ENCODE measurements at places on chromosomes 12 and 14. TPM values are rescaled to one million over a fixed set of nuclear protein-coding genes. Genes with fewer than 3 reads are reported as not detected.
A peak's percentile ranks its signal among the peaks of the same experiment; 100 is the strongest.

The P3H3 gene
- 1.3 TPM for total RNA-seq

The PLD4 gene
- not detected for total RNA-seq

The OTOGL gene
- total RNA-seq: not detected

The SERPINA1 gene
- 0.38 TPM for total RNA-seq

The CELA1 gene
- total RNA-seq: 0.31 TPM

The NYNRIN gene
- not detected for total RNA-seq

The KRT72 gene
- not detected for total RNA-seq

The KLRC4 gene
- total RNA-seq: 17.8 TPM

DNA sequence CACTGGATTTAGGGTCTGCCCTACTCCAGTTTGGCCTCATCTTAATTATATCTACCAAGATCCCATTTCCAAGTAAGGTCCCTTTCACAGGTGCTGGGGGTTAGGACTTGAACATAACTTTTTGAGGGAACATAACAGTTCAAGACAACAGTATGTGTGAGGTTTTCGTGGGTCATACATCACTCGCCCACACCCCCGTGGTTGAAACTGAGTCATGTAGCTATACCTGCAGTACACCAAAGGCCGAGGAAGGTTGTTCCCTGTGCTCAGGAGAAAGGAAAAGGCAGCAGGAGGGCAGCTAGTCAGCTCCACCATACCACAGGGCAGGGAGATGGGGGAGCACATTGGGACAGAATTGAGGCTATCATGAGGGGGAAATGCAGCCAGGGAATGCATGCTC lies 167.0 kb downstream of the PPM1H start:
- DNase-seq: no peak

- no peak for DNase-seq
Measured at GRCh38 chr12:2047752-2048151, 5.0 kb upstream of the CACNA1C start.

GRCh38 chr12:112969547-112970306 lies 8.6 kb upstream of the OAS2 start:
- DNase-seq: no peak

DNA sequence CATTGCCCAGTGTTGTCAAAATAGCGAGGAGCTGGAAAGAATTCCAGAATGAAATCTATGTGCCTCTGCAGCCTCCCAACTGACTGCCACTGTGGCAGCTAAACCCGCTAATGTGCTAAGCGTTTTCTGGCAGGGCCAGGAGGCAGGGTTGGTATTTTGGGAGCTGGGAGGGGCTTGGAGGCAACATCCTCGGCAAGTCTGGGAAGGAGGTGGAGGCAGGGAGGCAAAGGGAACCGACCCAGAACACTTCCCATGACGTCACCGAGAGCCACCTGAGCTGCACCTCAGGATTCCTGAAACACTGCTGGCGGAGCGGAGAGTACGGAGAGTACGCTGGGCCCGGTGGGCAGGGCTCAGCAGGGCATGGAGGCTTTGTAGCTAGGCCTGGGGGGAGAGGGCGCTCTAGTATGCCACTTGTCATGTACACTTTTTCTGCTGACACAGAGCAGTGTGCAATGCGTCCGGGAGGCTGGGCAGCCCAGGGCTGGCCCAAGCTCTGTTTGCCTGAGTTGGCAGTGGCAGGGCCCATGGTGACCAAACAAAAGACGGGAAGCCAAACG lies 81.5 kb downstream of the DPF3 start:
- DNase-seq: peak; percentile 49

- DNase-seq: no peak
Measured at GRCh38 chr14:104349950-104350349, 211.6 kb downstream of the KIF26A start.

- no peak for DNase-seq
Measured at GRCh38 chr14:89232265-89233070, 184.6 kb downstream of the FOXN3 start.

DNA sequence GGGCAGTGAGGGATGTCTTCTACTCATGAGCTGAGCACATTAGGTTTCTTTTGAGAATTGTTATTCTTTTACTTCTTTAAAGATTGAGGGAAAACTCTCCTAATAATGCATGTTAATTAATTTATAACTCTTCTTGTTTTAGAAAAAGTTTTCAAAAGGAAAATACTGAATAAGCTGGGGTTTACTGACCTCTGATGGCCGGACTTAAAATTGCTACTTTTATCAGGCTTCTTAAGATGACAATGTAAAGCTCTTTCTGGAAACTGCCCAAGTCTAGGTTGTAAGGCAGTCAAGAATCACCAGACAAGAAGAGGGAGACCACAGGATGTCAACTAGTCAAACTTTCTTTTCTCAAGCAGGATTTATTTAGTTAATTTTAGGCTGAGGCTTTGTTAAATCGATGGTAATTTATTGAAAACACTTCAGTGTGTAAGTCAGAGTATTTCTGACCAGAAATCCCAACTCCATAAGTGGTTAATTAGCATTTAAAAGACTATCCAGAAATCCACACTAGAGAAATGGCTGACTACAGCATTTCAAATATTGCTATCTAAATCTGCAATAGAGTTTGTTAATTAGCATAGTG lies 82.1 kb downstream of the AVPR1A start:
- no peak for DNase-seq

DNA sequence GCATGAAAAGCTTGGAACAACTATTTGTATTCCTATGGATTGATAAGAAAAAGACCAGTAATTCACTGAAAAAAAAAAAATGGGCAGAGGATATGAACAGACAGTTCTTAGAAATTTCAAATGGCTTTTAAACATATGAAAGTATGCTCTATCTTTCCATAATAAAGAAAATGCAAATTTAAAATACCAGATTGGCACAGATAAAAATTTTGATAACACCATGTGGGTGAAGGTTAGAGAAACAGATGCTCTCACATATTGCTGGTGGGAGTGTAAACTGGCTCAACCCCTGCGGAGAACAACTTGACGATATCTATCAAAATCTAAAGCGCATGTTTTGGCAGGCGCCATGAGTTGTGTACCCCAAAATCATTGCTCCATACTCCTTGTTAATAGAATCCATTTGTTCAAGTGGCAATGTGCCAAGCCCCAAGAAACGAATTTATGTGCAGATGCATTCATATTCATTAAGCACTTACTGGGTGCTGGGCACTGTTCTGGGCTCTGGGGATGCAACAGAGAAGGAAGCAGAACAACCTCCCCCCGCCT lies 29.5 kb upstream of the TMPO start:
- no peak for DNase-seq

DNA sequence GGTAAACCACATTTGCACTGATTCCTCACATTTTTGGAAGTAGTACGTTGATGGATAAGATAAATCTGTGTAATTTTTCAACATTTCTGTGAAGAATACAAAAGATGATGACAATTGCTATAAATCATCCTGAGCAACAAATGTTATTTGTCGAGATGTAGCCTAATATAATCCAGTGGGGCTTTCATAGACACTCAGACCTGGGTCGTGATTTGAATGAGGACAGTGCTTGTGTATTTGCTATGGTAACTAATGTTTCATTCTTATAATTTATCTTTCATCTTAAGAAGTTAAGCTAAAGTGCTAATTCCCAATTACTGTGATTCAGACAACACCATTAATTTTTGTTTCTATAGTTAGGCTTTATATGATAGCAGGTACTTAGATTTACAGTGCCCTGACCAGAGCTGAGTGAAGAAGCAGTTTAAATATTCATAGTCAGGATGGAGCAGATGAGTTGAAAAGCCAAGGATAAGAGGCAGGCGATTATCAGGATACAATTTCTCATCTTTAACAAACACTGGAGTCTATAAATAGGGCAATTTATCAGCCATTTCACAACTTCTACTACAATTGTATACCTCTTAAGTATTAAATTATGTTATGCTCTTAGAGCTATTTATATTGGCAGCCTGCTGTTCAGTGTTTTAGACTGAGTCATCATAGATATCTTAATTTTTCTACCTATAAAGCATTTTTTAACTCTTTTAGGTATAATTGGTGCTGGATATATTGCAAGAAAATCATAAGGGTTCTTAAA lies 359.9 kb downstream of the TRHDE start:
- no peak for DNase-seq

DNA sequence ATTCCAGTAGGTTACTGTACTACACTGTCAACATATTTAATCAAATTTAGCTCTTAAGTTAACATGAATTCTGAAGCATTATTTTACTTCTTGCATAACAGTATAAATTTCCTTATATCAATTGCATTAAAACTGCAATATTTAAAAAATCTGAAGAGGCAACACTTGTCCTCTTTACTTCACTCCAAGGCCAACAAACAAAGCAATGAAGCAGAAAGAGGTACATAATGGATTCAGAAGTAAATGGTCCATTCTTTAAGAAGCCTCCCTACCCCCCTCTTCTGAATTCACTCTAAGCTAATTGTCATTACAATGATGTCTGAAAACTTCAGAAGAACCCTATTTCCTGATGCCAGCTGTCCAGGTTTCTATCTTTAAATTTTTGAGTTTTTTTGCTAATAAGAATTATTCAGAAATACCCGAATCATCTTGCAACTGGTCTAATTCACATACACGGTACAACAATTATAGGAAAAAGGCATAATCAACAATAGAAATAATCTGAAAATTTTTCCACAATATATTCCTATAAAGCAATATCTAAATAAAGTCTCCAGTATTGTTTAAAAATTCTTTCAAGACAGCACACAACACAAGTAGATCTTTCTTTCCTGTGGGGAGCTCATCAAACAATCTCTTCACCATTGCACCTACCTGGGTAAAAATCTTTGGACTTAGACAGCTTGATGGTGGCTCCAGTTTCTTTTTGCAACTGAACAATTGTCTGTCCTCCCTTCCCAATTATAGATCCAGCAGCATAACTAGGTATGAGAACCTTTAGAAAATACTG lies 2.9 kb downstream of the NOVA1 start:
- DNase-seq: no peak

GRCh38 chr12:64452559-64453329 lies 824 bp downstream of the TBK1 start:
- DNase-seq: no peak

DNA sequence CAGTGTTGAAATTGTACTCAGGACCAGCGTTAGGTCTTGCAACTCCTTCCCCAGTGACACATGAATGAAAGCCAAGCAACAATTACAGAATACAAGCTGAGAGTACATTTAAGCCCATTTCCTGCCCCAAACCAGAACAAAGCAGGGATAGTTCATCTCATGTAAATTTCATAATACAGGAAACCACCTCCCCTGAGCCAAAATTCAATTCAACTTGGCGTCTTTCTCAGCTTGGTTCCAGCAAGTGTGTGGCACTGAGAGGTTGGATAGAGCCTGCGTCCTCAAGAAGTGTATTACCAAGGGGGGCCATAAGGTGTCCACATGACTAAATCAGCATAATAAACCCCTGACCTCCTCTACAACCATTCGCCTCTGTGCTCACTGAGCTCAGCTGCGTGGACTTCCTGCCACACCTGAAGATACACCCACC lies 278.9 kb upstream of the CRY1 start:
- peak; percentile 77 for DNase-seq

DNA sequence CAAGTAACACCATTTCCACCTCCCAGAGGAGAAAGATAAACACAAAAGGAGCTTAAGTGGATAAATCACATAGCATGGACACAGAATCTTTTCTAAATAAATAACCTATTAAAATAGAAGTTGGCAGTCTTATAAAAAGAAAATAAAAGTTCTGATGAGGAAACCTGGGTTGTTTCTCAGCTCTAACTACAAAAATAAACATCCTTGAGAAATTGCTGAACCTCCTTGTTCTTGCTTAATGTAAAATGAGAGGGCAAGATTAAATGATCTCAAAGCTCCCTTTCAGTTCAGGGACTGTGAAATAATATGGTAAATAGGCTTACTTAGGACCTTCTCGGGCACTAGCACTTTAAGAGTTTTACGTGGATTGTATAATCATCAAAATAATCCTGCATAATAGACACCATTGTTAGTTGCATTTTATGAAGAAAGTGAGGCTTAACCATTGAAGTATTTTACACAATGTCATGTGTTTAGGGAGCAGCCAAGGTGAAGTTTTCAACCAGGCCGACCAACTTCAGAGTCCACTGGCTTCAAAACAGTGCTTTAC lies 214.0 kb upstream of the NOVA1 start:
- no peak for DNase-seq

GRCh38 chr12:26056335-26056734 lies 68.5 kb downstream of the BHLHE41 start:
- no peak for DNase-seq

- no peak for DNase-seq
Measured at GRCh38 chr14:61812347-61813095, 50.3 kb downstream of the SNAPC1 start.

DNA sequence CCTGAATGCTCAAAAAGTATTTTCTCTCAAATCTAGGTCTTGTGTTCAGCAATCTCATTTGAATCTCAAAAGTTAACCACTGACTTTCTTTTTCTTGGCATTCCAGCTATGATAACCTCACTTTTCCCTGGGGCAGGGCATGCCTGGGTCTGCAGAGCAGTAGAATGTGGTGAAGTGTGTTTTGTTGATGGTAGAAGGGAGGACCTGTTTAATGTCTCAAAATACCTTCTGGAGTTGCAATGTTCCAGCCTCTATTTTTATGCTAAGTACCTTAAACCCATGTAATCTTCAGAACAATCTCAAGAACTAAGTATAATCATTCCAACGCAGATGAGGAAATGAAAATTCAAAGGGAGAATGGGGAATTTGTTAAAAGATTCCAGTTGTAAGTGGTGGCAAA lies 82.1 kb upstream of the FUT8 start:
- DNase-seq: no peak

GRCh38 chr14:74612350-74613021 lies 449 bp upstream of the LTBP2 start:
- DNase-seq: peak; percentile 85

- DNase-seq: no peak
Measured at GRCh38 chr12:93524386-93525133, 47.9 kb upstream of the SOCS2 start.

- DNase-seq: no peak
Measured at GRCh38 chr14:95946867-95947266, 70.2 kb downstream of the TUNAR start.

DNA sequence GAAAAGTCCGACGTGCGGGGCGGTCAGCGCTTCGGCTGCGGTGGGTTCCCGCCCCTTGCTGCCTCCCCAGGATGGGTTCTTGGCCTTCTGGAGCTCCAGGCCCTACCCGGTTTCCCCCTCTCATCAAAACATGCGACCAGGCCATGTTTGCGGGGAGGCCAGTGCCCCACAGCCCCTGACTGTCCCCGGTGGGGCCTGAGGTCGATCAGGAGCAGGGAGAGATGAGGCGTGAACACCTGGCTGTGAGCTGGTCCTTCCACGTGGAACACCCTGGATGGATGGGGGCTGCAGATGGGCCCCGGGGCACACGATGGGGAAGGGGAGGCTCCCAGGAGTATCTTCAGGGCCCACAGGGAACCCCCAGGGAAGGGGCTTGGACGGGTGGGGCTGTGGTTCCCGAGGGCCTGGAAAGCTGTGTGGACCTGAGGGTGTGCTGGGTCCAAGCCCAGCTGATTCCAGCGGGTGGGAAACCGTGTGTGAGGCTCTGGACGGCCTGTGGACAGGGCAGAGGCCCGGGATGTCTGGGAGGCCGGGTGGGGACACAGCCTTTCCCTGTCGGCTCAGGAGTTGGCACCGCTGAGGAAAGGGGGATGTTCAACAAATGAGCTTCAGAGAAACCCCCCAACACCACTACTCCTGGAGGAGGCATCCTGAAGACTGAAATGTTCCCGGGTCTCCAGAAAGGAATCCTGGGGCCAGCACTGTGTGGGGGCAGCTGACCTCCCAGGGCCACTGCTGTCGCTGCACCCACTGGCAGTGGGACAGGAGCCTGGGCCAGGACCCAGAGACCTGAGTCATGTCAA lies 187.0 kb upstream of the C14orf180 start:
- peak; percentile 58 for DNase-seq

GRCh38 chr12:131692431-131692830 lies 18.5 kb upstream of the SFSWAP start:
- DNase-seq: no peak

- DNase-seq: no peak
Measured at GRCh38 chr12:101174541-101174940, 35.5 kb downstream of the SLC5A8 start.

- no peak for DNase-seq
Measured at GRCh38 chr12:80946591-80946990, 8.9 kb upstream of the LIN7A start.
